Dermis microvascular lymphatic vessel endothelial cell (primary cell): ENCODE measurements at places on chromosomes 13 and 19.

DNA sequence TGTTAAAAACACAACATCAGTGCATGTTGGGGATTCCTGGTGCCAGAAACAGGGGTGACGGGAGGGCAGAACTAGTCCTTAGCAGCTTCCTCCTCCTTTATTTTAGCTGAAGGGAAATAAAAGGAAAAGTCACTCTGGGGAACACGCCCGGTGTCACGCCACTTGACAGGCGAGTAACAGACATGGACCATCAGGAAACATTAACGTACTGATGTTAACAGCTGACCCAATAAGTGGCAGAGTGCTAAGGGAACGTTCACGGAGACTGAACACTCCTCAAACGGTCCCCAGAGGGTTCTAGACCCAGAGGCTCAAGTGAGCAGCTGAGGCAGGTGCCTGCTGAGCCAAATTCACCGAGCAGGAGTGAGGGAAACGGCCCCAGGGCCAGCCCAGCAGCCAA is 13.9 kb upstream of the EIF3G start:
- no peak for DNase-seq

DNA sequence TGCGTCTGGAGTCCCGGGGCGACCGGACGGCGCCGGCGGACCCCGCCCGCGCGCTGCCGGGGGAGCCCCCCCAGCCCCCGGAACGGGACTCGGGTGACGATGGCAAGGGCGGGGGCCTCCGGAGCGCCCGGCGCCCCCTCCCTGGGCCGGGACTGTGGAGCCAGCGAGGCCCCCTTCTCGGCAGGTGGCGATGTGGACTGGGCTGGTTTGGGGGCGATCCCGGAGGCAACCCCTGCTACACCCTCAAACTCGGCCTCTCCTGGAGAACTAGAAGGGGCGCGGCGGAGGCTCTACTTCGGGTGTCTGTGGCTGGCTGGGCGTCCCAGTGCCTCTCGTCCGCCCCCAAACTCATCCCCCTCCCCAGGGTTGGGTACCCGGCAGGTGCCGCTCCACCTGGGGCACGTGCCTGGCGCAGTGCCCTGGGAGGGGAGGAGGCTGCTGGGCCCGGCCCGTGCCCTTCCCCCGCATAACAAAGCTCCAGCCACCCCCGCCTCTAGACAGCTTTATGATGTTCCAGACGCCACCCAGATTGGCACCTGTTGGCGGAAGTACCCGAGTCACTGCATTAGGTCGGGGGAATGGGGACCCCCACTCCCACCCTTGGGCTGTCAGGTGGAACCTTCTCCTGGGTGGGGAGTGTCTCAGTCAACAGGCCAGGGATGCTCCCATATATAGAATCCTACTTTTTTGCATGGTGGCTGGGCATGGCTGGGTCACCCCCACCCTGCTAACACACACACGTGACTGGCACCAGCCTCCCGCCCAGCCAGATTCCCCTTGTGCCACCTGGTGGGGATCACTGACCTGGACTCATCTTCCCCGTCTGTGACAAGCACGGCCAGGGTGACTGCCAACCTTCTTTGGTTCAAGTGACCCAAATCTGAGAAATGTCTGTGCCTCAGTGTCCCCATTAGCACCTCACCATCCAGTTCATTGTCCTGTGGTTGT is 722 bp downstream of the PKN1 start:
- peak; percentile 33 for DNase-seq

DNA sequence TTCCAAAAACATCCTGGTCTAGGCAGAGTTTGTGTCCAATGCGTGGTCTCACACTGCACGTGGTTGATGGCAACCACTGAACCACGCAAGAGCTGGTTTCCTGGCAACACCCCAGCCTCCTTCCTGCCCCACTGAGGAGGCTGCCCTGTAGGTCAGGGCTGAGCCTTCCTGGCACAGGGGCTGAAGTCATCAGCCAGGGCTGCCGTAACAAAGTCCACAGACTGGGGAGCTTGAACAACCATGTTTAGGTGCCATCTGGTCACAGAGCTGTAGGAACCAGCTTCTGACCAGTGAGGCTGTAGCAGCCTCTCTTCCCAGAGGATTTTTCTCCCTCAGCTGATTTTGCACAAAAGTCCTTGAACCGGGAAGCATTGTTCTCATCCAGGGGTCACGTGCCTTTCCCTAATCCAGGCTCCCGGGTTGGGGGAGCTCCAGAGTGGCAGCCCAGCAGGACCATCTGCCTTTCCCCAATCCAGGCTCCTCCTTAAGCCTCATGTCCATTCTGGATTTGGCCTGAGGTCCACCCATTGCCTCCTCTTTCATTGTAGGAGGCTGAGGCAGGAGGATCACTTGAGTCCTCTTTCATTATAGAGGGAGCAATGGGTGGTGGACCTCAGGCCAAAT is 53.9 kb downstream of the CHST8 start:
- no peak for DNase-seq

GRCh38 chr13:49086722-49087121 is 111.0 kb downstream of the FNDC3A start:
- peak; percentile 45 for DNase-seq

DNA sequence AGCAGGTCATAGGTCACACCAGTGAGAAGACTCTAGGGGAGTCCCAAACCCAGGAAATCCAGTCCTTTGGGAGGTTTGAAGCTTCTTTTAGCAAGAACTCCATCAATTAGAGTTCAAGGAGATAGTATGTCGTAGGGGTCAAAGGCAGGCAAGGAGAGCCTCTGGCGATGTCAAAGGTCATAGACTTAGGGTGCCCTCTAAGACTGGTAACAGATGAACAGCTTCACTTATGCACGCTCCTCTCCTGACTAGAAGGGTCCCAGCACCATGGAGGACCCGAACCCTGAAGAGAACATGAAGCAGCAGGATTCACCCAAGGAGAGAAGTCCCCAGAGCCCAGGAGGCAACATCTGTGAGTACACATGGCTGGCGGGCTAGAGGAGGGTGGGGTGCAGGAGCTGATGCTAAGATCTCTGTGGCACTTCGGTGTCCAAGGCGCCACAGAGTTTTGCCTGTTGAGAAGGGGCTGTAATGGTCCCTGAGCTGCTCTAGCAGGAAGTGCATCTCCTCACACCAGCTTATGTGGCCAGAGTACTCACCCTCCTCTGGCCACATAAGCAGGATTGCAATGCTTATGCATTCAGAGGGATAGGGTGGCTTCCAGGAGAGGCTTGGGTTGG is 557 bp downstream of the ZNF576 start:
- peak; percentile 7 for DNase-seq

- DNase-seq, result no peak
These were observed 10.7 kb downstream of the RFXAP start for GRCh38 chr13:36829753-36830152.

DNA sequence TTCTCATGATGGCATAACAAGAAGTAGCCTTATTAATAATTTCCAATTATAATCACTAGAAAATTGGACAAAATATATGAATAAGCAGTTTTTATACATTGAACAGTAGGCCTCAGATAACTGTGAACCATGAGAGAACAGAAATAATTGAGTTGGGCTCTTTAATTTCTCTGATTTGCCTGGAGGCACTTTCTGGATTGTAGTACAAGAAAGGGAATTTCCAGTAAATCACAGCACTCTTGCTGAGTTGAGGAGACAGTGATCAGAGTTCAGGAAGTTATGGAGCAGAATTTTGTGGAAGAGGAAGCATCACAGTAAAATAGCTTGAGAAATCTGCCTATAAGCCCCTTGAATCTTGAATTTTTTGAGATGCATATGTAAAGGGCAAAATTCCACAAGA is 216.2 kb downstream of the MAB21L1 start:
- DNase-seq, result no peak

DNA sequence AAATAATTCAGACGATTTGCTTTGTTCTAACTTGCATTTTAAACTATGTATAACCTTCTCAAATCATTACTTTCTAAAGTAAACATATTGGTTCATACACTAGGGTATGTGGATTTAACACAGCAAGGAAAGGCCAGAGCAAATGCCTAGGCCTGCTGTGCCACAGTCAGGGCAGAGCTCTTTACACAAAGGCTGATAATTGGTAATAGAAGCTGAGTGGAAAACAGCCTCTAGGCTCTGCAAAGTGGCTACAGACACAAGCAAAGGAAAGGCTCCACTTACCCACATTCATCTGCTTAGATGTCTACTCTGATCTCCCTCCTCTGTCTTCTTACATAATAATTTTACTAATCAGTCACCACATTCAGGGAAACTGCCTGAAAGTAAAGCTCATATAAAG is 382.9 kb downstream of the OLFM4 start:
- no peak for DNase-seq

GRCh38 chr19:32767951-32768679 is 48.5 kb downstream of the TDRD12 start:
- no peak for DNase-seq

- no peak for DNase-seq
These were observed 23.6 kb downstream of the IRS2 start for GRCh38 chr13:109762791-109763190.

DNA sequence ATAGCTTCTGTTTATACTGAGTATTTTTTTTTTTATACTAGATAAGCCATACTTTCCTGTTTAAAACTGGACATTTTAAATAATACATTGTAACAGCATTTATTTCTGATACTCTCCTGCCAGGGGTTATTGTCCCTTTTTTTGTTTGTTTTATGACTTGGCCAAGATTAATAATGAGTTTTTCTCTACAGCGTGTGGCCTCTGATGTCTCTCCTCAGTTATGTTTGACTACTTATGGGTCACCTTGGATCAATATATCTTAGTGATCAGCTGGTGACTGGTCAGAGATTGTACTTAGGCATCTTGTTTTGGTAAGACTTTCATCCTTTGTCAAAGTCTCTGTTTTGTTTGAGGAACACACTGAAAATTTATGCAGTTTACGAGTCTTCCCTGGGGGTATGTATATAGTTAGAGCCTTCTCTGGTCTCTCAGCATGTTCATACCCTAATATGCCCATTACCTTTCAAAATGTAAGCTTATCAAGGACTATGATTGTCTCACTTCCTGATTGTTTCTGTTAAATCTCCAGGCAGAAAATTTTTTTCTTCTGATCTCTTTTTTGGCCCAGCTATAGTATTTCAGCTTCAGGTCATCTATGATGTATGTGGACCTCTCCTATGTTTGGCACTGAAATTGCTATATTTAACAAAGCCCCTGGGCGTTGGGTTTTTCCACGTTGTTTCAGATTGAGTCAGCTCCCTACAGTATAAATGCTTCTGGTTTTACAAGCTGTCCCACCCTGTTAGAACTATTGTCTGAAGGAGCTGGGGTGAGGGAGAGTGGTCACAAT is 87.9 kb downstream of the URI1 start:
- peak; percentile 25 for DNase-seq

DNA sequence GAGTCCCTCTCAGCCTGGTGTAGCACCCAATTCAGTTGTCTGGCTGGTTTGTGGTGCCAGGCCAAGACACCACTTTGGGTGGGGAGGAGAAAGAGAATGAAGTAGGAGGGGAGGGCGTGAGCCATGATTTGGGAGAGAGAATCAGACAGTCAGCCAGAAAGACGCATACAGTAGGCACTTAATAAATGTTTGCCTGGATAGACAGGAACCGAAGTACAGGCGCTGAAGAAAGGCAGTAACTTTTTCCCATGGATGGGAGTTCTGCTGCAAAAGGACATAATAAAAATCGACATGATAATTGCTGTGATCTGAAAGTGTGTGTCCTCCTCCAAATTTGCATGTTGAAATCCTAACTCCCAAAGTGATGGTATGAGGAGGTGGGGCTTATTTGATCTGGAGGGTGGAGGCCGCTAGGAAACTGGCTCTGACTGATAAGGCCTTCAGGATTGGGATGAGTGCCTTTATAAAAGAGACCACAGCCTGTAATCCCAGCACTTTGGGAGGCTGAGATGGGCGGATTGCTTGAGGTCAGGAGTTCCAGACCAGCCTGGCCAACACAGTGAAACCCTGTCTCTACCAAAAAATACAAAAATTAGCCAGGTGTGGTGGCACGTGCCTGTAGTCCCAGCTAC is 38.4 kb upstream of the PDCD5 start:
- DNase-seq, result no peak

- no peak for DNase-seq
These were observed 738.5 kb downstream of the DIAPH3 start for GRCh38 chr13:59425211-59425741.

- no peak for DNase-seq
These were observed 476.2 kb downstream of the TSHZ3 start for GRCh38 chr19:30873003-30873402.

DNA sequence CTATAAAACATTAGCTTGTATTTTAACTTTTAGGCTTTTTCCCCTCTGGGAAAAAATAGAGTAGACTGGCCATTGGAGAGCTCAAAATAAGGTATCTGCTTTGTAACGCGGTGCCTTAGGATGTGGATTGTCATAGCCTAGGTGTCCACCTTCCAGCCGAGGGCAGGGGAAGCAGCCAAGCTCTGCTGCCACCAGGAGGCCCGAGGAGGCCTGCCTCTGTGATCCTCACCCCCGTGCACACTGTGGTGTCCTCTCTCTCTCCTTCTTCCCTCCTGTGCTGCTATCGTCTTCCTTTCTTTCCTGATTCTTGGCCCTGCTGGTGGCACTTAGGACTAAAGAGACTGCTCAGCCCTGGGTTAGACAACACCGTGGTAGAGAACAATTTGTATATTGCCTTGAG is 11.3 kb downstream of the HNRNPM start:
- DNase-seq, result no peak

DNA sequence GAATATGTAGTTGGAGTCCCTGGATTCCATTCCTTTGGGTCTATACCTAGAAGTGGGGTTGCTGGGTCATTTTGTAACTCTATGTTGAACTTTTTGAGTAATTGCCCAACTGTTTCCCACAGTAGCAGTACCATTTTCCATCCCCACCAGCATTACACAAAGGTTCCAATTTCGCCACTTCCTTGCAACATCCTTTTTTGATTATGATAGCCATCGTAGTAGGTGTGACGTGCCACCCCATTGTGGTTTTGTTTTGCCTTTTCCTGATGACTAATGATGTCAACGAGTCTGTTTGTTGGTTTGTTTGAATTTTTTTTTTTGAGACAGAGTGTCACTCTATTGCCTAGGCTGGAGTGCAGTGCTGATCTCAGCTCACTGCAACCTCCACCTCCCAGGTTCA is 3.3 kb upstream of the PEX11G start:
- peak; percentile 90 for DNase-seq

GRCh38 chr19:56291867-56292266 is 19.3 kb downstream of the EDDM13 start:
- DNase-seq, result no peak

- peak; percentile 3 for DNase-seq
These were observed 1039.5 kb upstream of the SLC10A2 start for GRCh38 chr13:104105418-104106355.

DNA sequence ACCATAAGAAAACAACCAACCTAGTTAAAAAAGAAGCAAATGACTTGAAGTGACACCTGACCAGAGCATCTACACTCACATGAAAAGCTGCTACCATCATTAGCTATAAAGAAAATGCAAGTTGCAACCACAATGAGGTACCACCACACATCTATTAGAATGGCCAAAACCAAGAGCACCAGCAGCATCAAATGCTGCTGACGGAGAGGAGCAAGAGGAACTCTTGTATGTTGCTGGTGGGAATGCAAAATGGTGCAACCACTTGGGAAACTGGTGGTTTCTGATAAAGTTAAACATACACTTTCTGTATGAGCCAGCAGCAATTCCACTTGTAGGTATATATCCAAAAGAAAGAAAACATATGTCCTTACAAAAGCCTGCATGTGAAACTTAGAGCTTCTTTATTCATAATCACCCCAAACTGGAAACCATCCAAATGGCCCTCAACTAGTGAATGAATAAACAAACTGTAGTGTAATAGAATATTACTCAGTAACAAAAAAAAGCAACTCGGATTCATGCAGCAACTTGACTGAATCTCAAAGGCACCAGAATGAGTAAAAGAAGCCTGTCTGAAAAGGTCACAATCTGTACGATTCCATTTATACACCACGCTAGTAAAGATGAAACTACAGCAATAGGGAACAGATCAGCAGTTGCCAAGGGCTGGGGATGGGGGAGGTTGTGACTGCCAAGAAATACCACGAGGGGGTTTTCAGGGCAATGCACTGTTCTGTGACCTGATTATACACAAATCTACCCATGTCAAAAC is 60.9 kb upstream of the RANBP3 start:
- DNase-seq, result no peak
